ENCODE measurements at places on chromosomes 1 and 21. TPM values are rescaled to one million over a fixed set of nuclear protein-coding genes. Genes with fewer than 3 reads are reported as not detected.

DNA sequence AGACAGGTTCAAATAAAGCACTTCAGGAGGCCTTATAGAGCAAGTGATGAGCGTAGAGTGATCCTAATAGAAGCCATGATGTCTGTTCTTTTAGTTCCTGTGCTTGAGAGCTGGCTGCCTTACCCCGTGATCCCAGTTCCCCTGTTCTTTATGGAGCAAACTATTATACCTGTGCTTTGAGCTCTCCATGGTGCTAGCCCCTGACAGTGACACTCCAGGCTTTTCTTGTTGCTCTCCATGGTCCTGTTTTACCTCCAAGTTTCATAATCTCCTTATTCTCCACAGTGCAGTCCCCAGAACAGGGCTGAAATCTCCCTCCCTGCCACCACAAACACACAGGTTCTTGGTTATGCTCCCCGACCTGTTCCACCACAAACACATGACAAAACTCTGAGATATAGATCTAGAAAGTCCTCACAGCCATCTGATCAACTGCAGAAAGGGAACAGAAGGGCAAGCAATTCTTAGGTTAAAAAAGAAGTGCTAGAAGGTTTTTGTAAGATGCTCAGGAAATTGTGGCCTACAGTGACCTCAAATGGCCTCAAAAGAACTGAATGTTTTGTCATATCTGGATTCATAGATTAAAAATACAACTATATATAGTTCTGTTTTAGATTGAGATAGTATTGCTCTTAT, 6.0 kb downstream of the CADM3 start:
- DNase-seq: peak; percentile 71

CITED4 gene
- total RNA-seq: 0.72 TPM

MPL gene
- not detected for total RNA-seq

DENND2C gene
- 0.29 TPM for total RNA-seq

All from RPMI7951 (cell line).